ENCODE measurements at places on chromosomes 2 and 18.

GRCh38 chr2:28495551-28496250 is at the start of gene PLB1:
PLB1 (plus strand) TSS chr2:28496060; CDS start chr2:28496115, 55 bp downstream.
- DNase-seq: no peak

DNA sequence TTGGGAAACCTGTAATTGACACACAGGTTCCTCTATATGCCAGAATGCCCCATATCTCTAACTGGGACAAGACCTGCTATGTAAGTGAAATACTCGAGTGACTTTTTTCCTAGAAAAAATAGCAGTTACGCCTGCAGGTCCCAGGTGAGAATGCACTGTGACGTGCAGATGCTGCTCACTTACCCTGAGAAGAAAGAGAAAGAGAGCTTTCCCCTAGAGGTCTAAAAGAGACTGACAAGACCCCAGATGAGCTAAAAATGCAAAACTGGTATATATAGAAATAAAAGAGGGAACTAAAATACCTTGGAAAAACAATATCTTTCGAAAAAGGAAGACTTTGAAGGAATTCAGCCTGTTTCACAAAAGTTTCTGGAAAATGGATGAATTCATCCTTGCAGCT is 383.0 kb upstream of the DCC start:
- DNase-seq: no peak

GRCh38 chr2:237616734-237617586 is 10.4 kb upstream of the LRRFIP1 start:
- no peak for DNase-seq

DNA sequence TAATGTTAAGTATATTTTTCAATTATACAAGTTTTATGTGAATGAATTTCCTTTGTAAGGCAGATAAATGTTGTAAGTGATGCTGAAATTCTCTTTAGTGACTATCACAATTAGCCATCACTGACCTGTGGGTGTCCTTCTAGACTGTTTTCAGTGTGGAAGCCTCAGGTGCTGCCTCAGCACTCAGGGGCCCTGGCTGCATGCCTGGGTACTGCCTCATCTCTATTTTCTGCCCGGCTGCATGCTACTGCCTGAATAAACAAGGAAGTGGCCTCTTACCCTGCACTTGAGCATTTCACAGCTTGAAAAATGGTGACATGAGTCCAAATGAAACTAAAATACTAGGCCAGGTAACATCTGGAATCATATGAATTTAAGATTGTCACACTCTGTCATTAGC is 787.6 kb upstream of the SALL3 start:
- no peak for DNase-seq

DNA sequence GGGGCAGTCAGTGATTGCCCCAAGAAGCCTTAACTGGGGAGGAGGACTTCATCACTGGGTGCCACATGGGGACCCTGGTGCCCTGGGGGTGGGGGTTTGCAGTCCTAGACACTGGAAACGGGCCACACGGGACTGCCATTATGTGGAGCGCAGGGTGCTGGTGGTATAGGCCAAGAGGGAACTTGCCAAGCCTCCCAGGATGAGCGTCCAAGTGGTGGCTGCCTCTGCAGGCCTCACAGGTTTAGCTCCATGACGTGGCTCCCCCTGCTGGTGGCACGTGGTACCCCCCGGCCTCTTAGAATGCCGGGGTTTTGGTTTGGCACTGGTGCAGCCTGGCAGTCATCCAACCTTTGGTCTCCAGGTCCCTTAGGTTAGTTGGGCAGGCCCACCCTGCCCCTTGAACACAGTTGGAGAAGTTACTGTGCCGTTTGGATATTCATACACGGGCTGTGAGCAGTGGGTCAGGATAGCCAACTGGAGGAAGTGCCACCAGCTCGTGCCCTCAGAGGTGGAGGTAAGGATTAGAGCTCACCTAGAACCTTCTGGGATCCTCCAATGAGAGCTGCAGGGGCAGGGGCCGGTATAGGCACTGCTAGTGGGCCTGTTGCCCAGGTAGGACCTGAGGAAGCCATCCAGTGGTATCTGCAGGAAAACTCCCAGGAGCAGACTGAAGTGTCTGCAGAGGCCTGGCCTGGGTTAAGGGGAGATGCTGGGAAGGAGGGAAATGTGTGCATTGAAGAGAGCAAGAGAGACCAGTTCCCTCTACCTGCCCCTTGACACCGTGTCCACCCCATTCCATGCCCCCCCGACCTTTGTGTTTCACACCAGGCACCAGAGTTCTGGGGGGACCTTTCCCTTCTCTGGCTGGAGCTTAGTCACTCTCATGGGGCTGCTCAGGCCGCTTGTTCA is 5.7 kb downstream of the PTMA start:
- DNase-seq: peak; percentile 74

DNA sequence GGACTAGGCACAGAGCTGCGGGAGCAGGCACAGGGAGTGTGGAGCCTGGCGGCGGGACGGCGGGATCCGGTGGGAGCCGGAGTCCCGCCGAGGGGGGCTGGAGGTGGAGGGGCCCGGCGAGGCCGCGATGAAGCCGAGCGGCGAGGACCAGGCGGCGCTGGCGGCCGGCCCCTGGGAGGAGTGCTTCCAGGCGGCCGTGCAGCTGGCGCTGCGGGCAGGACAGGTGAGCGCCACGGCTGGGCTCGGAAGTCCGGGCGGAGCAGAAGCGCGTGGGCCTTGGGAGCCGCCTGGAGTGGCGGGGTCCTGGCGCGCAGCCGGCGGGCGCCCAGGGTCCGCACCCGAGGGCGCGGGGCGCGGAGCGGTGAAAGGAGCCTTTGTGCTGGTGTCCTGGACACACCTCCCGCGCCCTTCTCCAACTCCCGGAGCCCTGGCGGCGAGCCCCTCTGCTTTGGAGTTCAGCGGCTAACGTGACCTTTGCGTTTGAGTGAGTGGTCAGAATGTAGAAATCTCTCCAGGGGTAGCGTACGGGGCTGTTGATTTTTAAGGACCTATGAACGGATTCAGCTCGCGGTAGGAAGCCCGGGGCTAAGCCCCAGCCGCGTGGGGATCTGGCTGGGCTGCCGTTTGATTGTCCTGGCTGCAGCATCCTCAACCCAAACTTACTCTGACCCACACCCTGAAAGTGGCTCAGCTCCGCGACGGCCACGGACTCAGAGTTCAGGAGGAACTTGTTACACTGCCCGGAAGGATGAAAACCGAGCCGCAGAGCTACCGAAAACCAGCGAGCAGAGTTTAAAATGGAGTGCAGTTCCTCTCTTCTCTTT is 448 bp downstream of the IMPA2 start:
- peak; percentile 55 for DNase-seq

DNA sequence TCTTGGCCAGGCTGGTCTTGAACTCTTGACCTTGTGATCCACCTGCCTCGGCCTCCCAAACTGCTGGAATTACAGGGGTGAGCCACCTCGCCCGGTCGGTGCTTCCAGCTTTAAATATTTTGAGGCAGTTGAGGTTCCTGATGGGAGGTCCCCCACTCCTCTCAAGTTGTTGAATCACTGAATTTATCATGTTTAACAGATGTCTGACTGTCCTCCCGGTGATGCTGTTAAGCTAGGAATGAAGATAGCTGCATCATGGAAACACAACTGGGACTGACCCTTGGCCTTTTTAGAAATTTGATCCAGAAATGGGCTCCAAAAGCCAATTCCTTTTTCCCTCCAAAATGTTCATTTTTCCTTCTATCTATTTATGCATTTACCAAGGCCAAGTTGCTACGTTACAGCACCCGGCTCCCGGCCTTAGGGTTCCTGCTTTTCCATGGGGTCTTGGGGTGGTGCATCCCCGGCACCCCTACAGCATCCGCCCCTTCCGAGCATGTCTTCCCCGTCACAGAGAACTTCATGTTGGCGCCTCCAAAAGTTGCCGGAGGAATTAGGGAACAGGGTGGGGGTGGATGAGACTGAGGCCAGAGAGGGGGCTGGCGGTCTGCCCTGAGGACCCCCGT is 43.9 kb downstream of the PAX8 start:
- no peak for DNase-seq

- DNase-seq: no peak
Observed at GRCh38 chr2:42566837-42567321, 1.6 kb upstream of the MTA3 start.

GRCh38 chr18:48662011-48662661 is 123.3 kb downstream of the CTIF start:
- DNase-seq: no peak

- no peak for DNase-seq
Observed at GRCh38 chr2:134365356-134365755, 111.5 kb downstream of the MGAT5 start.

GRCh38 chr2:45203400-45203799 is 194.1 kb upstream of the SIX2 start:
- DNase-seq: no peak

DNA sequence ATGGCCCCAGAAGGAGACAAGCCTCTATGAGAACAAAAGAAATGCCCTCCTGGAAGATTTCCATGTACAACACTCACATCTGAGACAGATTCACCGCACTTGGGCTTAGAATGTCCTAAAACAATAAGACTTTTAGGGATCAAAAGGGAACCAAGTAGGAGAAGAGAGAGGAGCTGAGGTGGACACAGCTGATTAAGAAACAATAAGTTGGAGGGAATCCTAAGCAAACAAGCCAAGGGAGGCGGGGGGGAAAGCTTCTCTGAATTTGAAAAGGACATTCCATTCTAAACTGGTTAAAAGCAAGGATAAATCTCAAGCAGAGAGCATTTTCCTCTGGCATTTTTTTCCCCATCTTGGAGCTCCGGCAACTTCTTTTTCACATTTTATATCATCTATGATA is 9.9 kb downstream of the ACVR1 start:
- no peak for DNase-seq

- DNase-seq: peak; percentile 49
Observed at GRCh38 chr2:62196278-62196901, 475 bp downstream of the B3GNT2 start.

- no peak for DNase-seq
Observed at GRCh38 chr2:215052404-215052803, 86.0 kb downstream of the ABCA12 start.

- DNase-seq: no peak
Observed at GRCh38 chr2:160381425-160381951, 112.1 kb downstream of the RBMS1 start.

GRCh38 chr2:205175831-205176230 is 506.5 kb upstream of the NRP2 start:
- no peak for DNase-seq

DNA sequence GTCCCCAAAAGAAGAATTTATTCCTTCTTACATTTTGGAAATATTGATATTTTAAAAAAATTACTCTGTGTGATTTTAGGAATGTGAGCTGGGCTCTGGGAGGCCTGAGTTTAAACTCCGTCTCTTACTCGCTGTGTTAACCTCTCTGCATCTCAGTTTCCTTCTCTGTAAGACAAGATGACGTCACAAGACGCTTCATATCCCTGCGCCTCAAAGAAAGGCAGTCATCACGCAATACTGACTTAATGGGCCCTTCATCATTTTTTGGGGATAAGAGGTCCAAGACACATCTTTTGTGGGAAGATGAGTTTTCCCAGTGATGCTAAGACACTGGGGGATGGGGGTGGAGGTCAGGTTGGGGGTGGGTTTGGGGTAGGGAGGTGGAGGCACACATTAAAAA is 320.4 kb downstream of the AFF3 start:
- DNase-seq: no peak

DNA sequence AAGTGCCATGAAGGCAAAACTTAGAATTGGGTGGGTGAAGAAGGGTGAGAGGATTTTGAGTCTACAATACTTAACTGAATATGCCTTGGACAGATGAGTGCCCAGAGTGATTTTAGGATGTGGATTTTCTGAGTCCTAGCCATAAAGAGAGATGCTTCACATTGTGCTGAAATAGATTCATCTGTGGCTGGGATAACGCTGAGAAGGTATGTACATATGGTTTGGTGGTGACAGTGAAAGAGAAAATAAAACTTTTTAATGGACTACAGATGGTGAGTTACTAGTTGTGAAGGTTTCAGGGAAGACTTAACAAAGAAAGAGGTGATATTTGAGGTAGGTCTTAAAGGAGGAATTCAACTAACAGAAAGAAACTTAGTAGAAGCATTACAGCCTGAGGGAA is 265.8 kb downstream of the AKAIN1 start:
- DNase-seq: no peak

- DNase-seq: no peak
Observed at GRCh38 chr2:237941239-237941638, 25.6 kb upstream of the UBE2F start.

GRCh38 chr18:42296192-42296591 is 341.2 kb downstream of the PIK3C3 start:
- DNase-seq: no peak

GRCh38 chr2:177335917-177336450 is 56.6 kb upstream of the AGPS start:
- no peak for DNase-seq

GRCh38 chr2:137837830-137838229 is 126.4 kb upstream of the HNMT start:
- no peak for DNase-seq

GRCh38 chr2:72956050-72956395 is 38.7 kb downstream of the EMX1 start:
- no peak for DNase-seq

GRCh38 chr18:49601211-49601610 is 39.4 kb downstream of the LIPG start:
- no peak for DNase-seq

DNA sequence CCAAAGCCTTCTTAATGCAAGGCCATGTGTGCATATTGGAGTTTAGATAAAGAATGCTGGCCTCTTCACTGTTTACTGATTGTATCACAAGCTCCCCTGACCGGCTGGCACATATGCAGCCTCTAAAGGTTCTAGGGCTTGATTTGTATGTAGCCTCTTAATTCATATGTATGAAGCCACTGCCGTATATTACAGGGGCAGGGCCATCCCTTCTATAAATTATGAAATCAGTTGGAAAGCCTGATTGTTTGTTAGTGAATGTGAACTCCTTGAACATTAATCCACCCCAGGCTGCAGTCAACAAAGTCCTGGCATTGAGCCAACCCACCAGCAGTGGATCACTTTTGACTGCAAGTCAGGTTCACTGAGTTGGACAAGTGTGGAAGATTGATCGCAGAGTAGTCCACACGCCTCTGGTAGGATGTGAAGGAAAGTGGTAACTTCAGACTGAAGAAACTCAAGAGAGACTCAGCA is 61.6 kb upstream of the PARD3B start:
- no peak for DNase-seq

DNA sequence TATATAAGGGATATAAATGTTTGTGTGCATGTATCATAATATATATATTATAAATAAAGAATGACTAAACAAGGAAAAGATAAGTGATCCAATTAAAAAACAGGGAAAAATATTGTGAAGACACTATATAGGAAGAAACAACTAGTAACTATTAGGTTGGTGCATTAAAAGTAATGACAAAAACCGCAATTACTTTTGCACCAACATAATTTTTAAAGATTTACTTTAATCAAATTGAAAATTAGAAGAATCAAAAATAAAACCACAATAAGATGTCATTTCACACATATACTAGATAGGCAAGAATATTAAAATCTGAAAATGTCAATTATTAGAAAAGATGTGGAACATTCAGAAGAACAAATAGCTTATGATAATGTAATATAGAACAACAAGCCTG is 595.9 kb downstream of the KCNJ3 start:
- no peak for DNase-seq
